ENCODE measurements at places on chromosomes 16 and 17.

DNA sequence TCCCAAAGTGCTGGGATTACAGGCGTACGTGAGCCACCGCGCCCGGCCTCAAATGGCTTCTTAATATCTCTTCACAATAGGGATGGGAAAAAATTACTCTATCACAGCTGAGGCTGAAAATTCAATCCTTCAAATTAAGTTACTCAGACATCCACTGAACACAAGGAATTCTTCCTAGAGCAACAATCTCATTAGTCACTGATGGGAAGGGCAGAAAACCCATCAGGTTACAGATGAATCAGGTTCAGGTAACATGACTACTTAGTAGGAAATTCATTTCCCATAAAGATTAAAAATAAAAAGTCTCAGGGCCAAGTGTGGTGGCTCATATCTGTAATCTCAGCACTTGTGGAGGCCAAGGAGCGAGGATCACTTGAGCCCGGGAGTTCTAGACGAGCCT is 42.5 kb upstream of the ABR start:
- no peak for DNase-seq

DNA sequence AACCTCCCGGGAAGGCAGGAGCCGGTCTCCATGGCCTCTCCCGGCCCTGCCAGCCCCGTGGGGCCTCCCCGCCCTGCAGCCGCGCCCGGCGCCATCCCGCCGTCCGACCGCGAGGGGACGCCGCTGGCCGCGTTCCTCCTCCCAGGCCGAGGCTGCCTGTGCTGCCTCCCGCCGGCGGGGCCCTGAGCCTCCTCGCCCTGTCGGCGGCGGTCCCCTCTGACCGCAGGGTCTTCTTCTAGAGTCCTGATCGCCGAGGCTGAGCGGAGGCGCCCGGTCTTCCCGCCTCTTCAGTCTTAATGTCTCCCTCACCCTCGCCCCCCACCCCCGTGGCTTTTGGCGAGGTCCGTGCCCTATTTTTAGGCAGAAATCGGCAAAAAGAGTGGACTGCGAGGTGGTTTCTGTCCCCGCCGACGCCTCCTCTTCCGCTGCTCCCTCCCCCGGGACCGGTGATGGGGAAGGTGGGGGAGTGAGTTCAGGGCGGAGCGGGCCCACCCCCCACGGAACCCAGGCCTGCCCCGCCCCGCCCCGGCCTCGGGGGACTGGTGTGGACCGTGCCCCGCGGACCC is 794 bp upstream of the CPNE7 start:
- peak; percentile 93 for DNase-seq

GRCh38 chr16:31532896-31533295 is 5.2 kb downstream of the AHSP start:
- no peak for DNase-seq

- DNase-seq = no peak
Observed at GRCh38 chr17:31479062-31479408, 87.6 kb downstream of the RAB11FIP4 start.

DNA sequence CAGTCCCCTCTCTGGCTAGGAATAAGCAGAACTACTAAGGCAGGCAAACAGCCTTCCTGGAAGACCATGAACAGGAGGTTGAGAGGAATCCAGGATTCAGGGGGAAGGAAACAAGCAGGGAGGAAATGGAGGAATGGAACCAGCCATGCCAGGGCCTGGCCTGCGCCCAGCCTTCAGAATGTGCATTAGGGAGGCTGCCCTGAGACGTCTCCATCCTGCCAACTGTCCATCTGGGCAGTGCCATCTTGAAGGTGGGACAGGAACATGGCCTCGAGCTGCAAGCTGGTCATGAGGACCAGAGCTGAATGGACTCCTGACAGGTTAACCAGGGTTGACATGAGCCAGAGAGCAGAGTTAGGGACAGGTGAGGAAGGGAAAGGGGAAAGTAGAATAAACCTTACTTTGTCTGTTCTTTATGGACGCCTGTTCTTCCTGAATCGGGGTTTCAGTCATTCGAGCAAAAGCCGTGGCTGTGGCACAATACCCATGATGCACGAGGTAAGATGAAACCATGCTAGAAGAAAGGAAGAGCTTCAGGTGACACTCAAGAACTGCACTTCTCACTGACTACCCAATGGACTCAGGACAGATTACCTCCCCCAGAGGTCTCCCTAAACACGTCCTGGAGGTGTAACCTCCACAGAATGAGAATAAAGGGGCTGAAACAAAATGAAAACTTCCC is 12.1 kb upstream of the GFOD2 start:
- DNase-seq = no peak

DNA sequence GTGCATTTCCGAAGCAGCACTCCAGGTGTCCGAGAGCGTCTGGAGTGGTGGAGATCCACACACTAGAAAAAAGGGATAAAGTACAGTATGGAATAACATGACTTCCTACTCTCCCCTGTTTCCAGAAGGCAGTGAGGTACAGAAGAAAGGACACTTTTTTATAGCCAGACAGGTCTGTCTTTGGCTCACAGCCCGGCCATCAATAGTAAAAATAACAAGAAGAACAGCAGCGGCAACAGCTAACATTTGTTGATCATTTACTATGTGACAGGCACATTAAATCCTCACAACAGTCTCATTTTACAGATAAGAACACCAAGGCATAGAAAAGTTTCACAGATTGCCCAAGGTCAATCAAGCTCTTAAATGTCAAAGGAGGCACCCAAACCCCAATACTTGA is 16.2 kb downstream of the DYNLRB2 start:
- no peak for DNase-seq

DNA sequence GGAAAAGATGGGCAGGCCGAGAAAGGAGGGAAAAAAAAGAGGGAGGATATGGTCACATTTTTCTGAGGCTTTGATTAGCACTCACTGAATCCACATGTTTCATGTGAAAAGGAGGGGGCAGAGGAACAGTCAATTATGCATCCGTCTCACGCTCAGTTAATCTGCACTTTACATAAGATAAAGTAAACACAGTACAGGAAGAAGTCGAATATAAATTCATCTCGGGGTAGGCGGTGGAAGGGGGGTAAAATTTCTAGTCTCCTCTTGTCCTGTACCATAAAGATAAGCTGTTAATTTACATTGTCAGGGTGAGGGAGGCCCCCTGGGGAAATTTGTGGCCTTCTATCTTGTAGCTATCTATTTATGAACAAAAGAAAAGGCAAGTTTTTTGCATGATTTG is 73.1 kb upstream of the CES5A start:
- DNase-seq = no peak

DNA sequence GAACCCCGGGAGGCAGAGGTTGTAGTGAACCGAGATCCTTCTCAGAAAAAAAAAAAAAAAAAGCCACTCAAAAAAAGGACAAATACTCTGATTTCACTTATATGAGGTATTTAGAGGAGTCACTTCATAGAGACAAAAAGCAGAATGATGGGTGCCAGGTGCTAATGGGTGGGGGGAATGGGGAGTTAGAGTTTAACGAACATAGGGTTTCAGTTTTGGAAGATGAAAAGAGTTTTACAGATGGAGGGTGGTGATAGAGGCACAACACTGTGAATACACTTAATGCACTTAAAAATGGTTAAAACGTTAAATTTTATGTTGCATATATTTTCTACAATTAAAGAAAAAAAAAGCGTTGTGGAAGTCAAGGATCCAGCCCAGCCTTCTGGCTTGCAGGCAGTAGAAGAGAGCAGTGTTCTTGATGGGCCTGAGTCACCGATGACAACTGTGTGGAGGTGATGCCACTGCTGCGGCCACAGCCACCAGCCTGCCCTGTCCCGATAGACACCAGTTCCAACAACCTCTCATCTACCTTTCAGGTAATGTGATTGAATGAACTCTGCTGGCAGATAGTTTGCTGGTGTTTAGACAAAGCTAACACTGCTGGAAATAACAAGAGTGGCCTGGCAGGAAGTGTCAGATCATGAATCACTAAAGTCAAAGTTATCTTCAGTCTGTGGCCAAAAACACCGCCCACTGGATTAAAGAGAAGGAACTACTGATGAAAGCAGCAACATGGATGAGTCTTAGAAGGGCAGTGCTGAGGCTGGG is 49.9 kb upstream of the COX10 start:
- DNase-seq = peak; percentile 18

DNA sequence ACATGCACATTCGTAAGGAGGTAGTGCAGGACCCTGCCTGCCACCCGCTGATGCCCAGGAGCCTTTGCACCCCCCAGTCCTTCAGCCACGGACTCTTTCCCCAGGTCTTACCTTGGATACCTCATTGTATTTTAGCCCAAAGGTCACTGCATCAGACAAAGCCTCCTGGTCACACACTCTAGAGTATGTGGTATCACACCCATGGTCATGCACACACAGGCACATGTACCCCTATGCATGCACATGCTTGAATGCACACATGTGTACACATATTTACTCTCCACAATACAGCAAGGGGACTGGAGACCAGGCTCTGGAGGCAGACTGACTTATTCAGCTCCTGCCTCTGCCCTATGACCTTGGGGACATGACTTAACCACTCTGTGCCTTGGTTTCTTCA is 357.5 kb downstream of the C16orf95 start:
- DNase-seq = no peak

- DNase-seq = no peak
Observed at GRCh38 chr17:82486231-82487094, 27.9 kb downstream of the NARF start.

DNA sequence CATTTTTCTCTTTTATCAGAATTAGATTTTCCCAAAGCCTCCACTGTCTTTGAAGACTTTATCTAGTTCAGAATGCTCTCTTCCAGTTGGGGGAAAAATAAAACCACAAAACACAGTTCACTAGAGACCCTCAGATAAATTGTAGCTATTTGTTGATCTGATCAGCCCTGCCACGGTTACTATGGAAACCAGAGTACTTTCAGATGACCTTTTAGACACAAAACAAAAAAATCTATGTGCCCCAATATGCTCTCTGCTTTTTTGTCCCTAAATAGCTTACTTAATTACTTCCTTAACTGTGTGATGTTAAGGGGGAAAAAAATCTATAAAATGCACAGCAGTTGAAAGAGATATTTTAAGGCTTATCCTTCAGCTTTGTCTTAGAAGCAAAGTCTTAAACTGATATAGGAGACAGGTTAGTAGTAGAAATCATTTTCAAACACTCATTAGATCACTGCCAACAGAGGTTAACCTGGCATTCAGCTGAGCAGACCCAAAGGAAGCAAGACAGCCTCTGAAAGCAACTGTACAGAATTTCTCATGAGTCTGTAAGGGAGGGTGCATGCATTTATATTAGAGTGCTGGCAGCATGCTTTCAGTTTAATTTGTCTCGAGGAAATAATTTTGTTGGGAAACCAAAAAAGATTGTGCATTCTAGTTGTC is 129.9 kb upstream of the CACNG5 start:
- DNase-seq = no peak

DNA sequence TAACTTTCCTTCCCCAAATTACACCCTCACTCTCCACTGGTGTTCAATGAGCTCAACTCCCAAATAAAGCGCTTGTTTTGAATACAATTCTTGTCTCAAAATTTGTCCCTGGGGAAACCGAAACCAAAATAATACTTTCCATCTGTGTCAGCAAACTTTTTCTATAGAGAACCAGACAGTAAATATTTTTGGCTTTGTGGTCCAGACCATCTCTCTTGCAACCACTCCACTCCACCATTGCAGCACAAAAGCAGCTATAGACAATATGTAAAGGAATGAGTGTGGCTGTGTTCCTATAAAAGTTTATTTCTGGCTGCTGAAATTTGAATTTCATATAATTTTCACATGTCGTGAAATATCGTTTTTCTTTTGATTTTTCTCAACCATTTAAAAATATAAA is 84.6 kb upstream of the ERCC4 start:
- DNase-seq = no peak

DNA sequence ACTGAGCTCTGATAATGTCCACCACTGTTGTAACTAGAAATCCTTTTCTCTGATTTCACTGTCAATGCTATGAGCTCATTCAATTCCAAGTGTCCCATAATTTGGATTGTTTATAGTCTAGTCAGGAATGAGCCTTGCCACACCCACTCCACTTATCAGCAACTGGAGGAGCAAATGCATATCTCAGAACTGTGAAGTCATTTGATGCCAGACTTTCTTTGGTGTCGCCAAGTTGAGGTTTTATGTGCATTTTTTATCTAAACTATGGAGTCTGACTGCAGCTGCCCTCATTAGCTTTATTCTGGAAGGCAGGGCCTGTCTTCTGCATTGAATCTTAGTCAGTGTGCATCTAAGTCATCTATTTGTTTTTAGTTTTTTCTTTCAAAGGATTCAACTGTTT is 361.3 kb downstream of the PMP22 start:
- DNase-seq = no peak

GRCh38 chr17:39564211-39564848 is 43.4 kb downstream of the NEUROD2 start:
- DNase-seq = no peak
